ENCODE measurements at places on chromosomes 3 and 15.

GRCh38 chr3:125045965-125046364, 9.8 kb downstream of the HEG1 start:
- DNase-seq = no peak
- no peaks in the 10 kb centered on the region for H3K27me3 ChIP-seq
- no peak overlapping the region for H3K27ac ChIP-seq
- peaks cover 17% of the 10 kb centered on the region for H3K4me1 ChIP-seq
- no peak overlapping the region for H3K4me3 ChIP-seq
- peaks cover 19% of the 10 kb centered on the region for H3K36me3 ChIP-seq

DNA sequence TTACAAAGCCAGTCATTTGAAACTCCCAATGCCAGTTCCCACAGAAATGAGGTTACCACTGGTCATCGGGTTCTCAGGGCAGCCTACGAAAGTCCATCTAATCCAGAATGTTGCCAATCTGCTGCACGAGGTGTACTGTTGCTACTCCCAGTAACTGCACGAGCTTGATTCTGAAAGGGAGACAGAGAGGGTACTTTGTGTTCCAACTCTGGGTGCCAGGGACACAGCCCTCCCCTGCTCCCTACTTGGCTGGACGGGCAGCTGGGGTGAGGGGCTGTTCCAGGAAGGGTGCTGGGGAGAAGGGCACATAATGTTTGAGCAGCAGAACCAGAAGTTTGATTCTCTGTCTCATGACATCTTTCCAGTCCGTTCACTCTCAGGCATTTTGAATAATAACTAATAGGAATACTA, 27.1 kb upstream of the OSBPL11 start:
- no peaks in the 10 kb centered on the region for H3K4me1 ChIP-seq
- no peak overlapping the region for H3K4me3 ChIP-seq
- no peaks in the 10 kb centered on the region for H3K27me3 ChIP-seq

DNA sequence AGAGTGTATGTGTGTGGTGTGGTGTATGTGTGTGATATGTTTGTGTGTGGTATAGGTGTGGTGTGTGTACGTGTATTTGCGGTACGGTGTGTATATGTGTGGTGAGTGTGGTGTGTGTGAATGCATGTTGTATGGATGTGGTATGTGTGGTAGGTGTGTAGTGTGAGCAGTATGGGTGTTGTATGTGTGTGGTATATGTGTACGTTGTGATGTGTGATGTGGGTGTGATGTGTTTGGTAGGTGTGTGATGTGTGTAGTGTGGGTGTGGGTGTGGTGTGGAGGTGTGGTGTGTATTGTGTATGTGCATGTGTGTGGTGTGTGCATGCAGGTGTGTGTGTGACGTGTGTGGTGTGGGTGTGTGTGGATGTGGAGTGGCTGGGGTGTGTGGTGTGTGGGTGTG, 58.7 kb downstream of the EFCAB12 start:
- no peak overlapping the region for H3K4me3 ChIP-seq
- H3K27me3 ChIP-seq = no peaks in the 10 kb centered on the region
- no peak for DNase-seq

DNA sequence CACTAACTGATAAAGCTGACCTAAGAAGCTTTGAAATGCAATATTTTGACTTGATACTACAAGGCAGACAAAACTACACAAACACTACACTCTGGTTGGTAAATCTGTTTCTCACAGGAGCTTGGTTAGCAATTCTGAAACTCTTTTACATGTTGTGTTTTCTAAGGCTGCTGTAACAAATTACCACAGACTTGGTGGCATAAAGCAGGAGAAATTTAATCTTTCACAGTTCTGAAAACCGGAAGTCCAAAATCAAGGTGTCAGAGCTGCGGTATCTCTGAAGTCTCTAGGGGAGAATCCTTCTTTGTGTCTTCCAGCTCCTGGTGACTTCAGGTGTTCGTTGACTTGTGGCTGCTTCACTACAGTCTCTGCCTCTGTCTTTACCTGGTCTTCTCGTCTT, 12.9 kb upstream of the PFN2 start:
- no peak overlapping the region for H3K27ac ChIP-seq
- H3K4me1 ChIP-seq = no peaks in the 10 kb centered on the region
- no peaks in the 10 kb centered on the region for H3K36me3 ChIP-seq
- H3K4me3 ChIP-seq = no peak overlapping the region

DNA sequence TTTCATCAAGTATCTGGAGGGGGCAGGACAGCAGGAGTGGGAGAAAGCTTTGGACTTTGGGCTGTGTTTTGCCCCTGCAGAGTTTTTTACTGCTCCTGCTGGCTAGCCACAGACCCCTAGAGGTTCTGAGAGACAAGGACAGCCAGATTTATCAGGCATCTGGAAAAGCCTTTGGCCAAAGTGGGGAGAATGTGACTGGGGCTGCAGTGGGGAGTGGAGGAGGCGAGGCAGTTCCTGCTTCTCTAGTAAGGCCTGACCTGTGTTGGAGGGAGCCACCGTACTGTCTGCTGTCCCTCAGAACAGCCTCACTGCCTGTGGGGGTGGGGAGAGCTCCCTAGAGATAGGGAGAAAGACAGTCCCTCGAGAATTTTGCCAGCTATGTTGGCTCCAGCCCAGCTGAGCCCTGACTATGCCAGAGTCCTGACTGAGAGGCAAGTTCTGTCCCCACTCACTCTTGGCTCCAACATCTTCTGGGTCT, 2.2 kb downstream of the ALPK3 start:
- peak overlapping the region; percentile 89 for H3K4me3 ChIP-seq
- H3K27ac ChIP-seq = peak overlapping the region; percentile 92
- H3K4me1 ChIP-seq = peaks cover 20% of the 10 kb centered on the region
- H3K27me3 ChIP-seq = no peaks in the 10 kb centered on the region
- DNase-seq = peak; percentile 67

GRCh38 chr3:123448536-123449101, at the start of gene ADCY5:
Gene ADCY5, minus strand, starts transcription at chr3:123449090. Its CDS starts 545 bp downstream, at chr3:123448545.
- peak within 1 kb of the TSS; percentile 74 for H3K4me3 ChIP-seq
- H3K36me3 ChIP-seq = no peaks in the 10 kb centered on the region
- no peaks in the 10 kb centered on the region for H3K4me1 ChIP-seq
- H3K27ac ChIP-seq = no peak within 1 kb of the TSS

DNA sequence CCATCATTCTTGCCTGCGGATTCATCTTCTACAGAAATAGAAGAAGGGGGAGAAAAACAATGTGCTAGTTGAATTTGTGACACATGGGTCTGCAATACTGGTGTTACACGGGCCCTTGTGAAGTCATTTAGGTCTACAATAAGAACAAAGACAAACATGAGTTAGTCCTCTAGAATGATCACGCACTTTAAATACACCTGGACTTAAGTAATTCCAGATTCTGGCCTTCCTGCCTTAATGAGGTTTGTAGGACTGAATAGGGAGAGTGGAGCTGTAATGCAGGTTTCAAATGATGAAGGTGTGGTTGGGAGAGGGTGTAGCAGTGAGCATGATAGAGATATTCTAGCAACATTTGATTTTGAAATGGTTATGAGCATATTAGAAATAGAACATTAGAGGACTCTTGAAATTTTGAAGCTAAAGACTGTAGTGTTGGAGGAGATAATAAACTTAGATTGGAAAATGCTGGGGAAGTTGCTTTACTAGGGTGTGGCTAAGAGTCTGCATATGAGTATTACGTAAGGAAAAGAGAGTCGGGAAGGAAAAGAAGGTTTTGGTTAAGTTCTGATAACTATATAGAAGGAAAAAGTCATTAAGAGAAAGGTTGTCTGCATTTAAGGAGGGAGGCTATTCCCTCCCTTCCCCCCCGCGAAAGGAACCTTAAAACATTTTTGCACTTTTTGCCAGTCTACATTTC, 606 bp downstream of the EIF2A start:
- peak overlapping the region; percentile 91 for H3K27ac ChIP-seq
- no peak for DNase-seq
- no peaks in the 10 kb centered on the region for H3K27me3 ChIP-seq
- peak overlapping the region; percentile 98 for H3K4me3 ChIP-seq
- H3K4me1 ChIP-seq = no peaks in the 10 kb centered on the region

- no peaks in the 10 kb centered on the region for H3K27me3 ChIP-seq
- H3K4me3 ChIP-seq = no peak overlapping the region
- no peak for DNase-seq
- H3K36me3 ChIP-seq = peaks cover 40% of the 10 kb centered on the region
- H3K27ac ChIP-seq = no peak overlapping the region
Observed at GRCh38 chr3:37145611-37146010, 28.8 kb downstream of the LRRFIP2 start.

DNA sequence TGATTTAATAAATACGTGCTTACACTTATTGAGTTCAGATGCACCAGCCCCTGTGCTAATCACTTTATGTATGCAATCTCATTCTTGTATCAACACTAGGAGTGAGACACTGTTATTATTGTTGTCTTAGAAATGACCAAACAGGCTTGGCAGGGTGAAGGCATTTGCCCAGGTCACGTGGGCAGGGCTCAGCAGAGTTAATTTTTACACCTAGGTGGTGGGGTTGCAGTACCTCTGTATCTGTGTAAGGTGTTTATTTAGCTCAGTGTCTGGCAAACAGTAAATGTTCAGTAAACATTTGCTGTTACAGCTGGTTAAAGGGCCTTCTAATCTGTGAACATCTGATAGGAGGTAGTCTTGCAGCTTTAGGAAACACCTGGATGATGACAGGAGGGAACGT, 200.0 kb downstream of the CACNA2D3 start:
- no peaks in the 10 kb centered on the region for H3K36me3 ChIP-seq
- H3K4me3 ChIP-seq = no peak overlapping the region
- peaks cover 8% of the 10 kb centered on the region for H3K4me1 ChIP-seq
- DNase-seq = no peak
- no peaks in the 10 kb centered on the region for H3K27me3 ChIP-seq

DNA sequence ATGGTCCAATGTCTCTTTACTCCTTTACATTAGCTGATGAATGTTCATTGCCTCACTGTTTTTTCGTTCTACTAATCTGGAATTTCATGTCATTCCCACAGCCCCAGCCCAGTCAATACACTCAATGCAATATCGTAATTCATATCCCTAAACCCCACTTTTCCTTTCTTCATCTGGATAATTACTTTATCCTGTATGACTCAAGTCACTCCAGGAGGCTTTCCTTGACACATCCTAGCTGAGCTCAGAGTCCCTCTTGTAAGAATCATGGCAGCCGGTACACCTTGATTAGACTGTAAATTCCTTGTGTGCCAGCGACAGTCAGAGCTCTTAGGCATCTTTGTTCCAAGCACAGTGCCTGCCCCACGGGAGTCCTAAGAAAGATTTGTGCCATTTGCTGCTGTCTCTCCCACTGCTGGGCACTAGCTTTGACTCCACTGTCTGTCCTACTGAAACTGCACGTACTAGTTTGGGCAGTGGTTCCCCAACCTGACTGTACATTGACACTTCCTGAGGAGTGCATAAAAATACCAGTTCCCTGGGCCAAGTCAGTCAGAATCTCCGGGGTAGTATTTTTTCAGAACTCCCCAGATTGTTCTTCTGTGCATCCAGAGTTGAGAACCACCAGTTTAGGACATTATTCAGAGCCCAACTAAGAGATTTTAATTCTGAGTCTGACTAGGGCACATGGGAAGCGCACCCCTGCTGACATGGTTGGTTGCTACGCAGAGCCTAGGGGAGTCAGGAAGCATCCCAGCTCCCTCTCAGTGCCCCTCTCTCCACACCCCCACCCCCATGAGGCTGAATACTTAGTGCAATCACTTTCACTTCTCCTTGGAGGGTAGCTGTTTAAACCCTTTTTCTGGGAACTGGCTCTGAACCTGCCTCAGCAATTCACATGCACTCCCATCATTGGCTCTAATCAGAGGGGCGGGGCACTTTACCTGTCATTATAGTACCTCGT, 19.5 kb upstream of the C3orf70 start:
- no peak for DNase-seq
- no peak overlapping the region for H3K4me3 ChIP-seq
- H3K27ac ChIP-seq = no peak overlapping the region
- H3K36me3 ChIP-seq = no peaks in the 10 kb centered on the region

GRCh38 chr3:8183627-8184026, 318.0 kb upstream of the LMCD1 start:
- H3K27me3 ChIP-seq = no peaks in the 10 kb centered on the region
- no peak overlapping the region for H3K27ac ChIP-seq

DNA sequence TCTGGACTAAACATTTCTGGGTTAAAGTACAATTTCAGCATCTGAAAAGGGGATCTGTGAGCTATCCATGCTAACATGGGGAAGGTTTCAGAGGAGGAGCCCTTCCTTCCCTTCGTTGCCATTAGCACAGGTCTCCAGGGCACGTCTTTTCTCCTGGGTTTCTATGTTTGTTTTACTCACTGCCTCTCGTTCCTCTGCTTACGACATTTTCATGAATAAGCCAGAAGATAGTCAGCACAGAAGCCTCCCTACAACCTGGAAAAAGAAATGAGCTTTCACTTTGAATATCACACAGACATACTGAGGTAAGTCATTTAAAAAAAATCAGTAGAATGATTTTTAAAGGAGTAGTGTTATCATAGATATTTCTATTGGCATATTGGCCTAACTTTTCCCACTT, 117.2 kb upstream of the KCNMB2 start:
- H3K4me3 ChIP-seq = no peak overlapping the region
- DNase-seq = no peak
- no peaks in the 10 kb centered on the region for H3K4me1 ChIP-seq
- H3K27me3 ChIP-seq = no peaks in the 10 kb centered on the region
- no peaks in the 10 kb centered on the region for H3K36me3 ChIP-seq

DNA sequence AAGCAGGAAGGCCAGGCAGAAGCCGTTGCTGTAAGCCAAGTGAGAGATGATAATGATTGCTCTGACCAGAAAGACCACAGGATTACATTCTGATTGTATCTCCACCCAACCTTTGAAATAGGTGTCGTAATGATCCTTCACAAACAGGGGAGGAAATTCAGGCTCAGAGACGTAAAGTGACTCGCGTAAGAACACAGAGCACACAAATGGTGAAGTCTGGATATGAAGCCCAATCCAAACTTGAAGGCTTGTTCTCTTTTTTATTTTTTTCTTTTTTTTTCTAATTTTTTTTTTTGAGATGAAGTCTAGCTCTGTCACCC, 25.3 kb upstream of the PIAS1 start:
- H3K4me3 ChIP-seq = no peak overlapping the region
- no peaks in the 10 kb centered on the region for H3K27me3 ChIP-seq
- H3K27ac ChIP-seq = no peak overlapping the region
- DNase-seq = no peak
- no peaks in the 10 kb centered on the region for H3K36me3 ChIP-seq
- H3K4me1 ChIP-seq = no peaks in the 10 kb centered on the region

DNA sequence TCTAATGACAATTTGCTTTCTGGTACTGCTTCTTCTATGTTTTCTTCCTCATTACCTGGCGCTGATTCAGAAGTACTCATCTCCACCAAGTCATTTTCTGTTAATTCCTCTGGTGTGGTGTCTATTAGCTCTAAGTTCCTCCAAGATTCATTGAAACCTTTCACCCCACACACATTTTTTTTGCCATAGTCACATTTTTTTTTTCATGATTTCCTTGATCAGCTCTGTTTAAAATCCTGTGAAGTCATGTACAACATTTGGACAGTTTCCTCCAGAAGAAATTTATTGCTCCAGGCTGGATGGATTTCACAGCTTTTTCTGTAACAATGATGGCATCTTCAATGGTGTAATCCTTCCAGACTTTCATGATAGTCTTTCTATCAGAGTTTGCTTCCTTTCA, 243.2 kb upstream of the VEPH1 start:
- no peak for DNase-seq
- H3K27me3 ChIP-seq = no peaks in the 10 kb centered on the region
- no peak overlapping the region for H3K4me3 ChIP-seq

GRCh38 chr3:61996366-61996765, 377.0 kb downstream of the FEZF2 start:
- no peak overlapping the region for H3K4me3 ChIP-seq
- peaks cover 4% of the 10 kb centered on the region for H3K4me1 ChIP-seq
- H3K27me3 ChIP-seq = peaks cover 5% of the 10 kb centered on the region
- no peaks in the 10 kb centered on the region for H3K36me3 ChIP-seq
- H3K27ac ChIP-seq = no peak overlapping the region

Measured in endodermal cell (in vitro differentiated cells).